ENCODE measurements at places on chromosomes 3 and 15. TPM values are rescaled to one million over a fixed set of nuclear protein-coding genes. Genes with fewer than 3 reads are reported as not detected.
A peak's percentile ranks its signal among the peaks of the same experiment; 100 is the strongest.

The SMAD6 gene
- 6.7 TPM for total RNA-seq

DNA sequence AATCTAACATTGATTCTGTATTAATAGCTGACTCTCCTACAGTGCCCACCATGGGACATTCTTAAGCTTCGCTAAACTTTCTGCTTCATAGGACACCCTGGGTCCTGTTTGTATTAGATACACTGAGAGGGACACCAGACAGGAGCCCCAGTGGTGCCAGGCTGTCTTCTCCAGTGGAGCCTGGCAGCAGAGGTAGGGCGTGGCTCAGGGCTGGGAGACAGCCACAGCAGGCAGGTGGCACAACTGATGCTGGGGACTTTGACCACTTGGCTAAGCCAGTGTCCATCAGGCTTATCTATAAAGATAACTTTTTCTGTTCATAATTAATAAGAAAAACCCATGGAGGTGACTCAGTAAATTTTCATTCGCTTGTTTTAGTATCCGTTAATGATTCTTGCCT lies 21.8 kb downstream of the NIPA1 start:
- peak; percentile 51 for DNase-seq

- no peak for DNase-seq
Observed at GRCh38 chr3:5053021-5053831, 68.9 kb upstream of the ARL8B start.

GRCh38 chr3:27311400-27311799 lies 57.8 kb downstream of the NEK10 start:
- DNase-seq, result no peak

- no peak for DNase-seq
Observed at GRCh38 chr3:162517110-162517509, 1020.5 kb downstream of the OTOL1 start.

The TMEM108 gene
- 0.14 TPM for total RNA-seq

DNA sequence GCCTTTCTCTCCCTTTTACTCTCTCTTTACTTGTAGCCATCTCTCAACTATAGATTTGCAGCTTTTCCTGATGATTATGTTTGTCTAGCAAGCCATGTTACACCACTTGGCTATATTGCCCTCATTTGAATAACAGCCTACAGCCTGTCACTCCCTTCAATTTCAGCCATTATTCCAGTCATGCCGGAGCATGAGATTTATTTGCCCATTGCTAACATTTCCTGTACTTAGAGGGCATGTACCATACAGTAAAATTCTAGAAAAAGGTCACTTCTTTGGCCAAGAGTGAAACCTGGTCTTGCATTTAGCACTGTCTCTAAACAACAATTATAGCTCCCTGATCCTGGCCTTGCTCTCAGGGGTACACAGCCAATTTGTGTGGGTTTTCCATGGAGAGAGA lies 221.7 kb upstream of the TMC3 start:
- no peak for DNase-seq

DNA sequence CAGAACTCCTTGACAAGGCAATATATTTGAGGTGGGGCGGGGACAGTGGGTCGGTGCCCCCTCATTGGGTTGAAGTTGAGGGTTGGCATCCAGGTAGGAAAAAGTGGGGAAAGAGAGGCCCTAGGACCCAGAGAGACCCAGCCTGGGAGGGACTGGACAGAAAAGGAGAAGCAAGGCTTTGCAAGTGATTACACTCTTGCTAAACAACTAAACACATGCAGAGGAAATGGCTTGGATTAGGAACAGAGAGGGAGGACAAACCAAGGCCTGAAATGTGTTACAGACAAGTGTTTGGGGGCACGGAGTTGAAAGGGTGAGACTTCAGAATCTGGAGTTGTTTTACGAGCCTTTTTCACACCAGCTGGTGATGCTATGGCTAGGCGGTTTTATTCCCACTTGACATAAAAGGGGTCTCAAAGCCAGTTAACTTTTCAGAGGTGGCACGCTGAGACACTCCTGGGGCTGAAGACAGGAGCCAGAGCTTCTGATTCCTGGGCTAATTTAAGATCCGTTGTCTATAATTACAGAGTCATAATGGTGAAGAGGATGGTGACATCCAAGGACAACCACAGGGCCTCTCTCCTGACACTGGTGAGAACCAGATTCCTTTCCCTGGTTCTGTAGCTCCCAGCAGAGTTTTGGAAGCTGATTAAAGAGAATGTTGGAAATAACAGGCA lies 7.7 kb upstream of the KCTD6 start:
- no peak for DNase-seq

GRCh38 chr15:86892774-86893449 lies 813.2 kb downstream of the AGBL1 start:
- DNase-seq, result no peak

DNA sequence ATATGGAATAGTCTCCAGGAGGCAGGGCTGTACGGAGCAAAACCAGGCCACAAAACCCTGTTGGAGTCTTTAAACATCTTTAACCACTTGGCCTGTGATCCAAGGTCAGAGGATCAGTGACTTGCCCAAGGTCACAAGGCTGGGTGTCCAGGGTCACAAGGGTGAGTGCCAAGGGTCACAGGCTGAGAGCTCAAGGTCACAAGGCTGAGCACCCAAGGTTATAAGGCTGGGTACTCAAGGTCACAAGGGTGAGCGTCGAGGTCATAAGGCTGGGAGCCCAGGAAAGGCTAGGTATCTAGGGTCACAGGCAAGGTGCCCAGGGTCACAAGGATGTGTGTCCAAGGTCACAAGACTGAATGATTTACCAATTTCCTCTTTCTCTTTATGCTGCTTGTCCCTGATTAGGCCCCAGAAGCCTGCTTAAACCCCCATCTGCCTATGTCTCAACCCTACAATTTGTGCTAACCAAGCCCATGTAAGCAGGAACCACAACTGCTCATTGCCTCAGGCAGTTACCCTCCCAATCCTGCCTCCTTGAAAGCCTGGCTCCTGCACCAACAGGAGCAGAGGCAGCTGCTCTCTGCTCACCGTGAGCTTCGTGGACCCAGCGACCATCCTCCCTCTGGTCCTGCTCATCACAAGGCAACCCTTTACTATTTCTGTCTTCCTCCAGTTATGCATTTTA lies 51.5 kb downstream of the MGLL start:
- no peak for DNase-seq

The TRIM42 gene
- total RNA-seq, result not detected

The THSD4 gene
- 57.2 TPM for total RNA-seq

Data from transverse colon (tissue), 4 donors.